K562 (cell line): ENCODE measurements at places on chromosomes 7 and 10. TPM values are rescaled to one million over a fixed set of nuclear protein-coding genes. Genes with fewer than 3 reads are reported as not detected.

GRCh38 chr10:99731306-99732032, 458 bp downstream of the COX15 start:
- DNase-seq, result no peak

GRCh38 chr7:102082693-102083368, 203.8 kb upstream of the SH2B2 start:
- no peak for DNase-seq

- DNase-seq, result no peak
These were observed 548.0 kb downstream of the CALN1 start for GRCh38 chr7:71864130-71864529.

- DNase-seq, result no peak
These were observed 155.9 kb downstream of the FGFR2 start for GRCh38 chr10:121442086-121442935.

DNA sequence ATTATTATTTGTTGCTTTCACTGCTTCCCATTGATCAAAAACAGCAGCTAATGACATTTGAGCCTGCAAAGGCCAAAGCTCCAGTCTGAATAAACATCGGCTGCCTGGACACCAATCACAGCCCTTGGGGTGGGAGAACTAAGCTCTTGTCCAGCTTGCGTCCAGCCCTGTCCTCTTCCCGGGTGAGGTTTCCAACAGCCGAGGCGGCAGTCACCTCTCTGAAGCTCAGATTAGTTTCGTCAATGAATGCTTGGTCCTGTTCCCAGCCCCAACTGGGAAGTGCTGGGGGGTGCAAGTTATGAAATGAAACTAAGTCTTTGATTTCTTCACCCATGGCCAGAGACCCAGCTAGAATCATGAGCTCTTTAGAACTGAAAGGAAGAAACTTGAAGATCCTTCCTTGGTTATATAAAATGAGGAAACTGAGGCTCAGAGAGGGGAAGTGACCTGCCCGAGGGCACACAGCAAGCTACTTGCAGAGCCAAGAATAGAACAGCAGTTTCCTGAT, 114.0 kb upstream of the TCF7L2 start:
- no peak for DNase-seq

Gene CHRM2
- not detected in 2 replicates for polyA plus RNA-seq

Gene LIPJ
- not detected in 2 replicates for polyA plus RNA-seq
